ENCODE measurements at places on chromosomes 3 and 15. TPM values are rescaled to one million over a fixed set of nuclear protein-coding genes. Genes with fewer than 3 reads are reported as not detected.
A peak's percentile ranks its signal among the peaks of the same experiment; 100 is the strongest.

The WDR53 gene
- 9.7 TPM for total RNA-seq

The LMOD3 gene
- not detected for total RNA-seq

The FSTL1 gene
- total RNA-seq: 280 TPM

The FEZF2 gene
- 9.1 TPM for total RNA-seq

The GOLGA8T gene
- total RNA-seq: not detected

The TBL1XR1 gene
- 186 TPM for total RNA-seq

GRCh38 chr3:134365766-134366065 lies 8.5 kb downstream of the AMOTL2 start:
- no peak for DNase-seq
- H3K36me3 ChIP-seq: peaks cover 22% of the 10 kb centered on the region
- H3K4me3 ChIP-seq: no peak overlapping the region

DNA sequence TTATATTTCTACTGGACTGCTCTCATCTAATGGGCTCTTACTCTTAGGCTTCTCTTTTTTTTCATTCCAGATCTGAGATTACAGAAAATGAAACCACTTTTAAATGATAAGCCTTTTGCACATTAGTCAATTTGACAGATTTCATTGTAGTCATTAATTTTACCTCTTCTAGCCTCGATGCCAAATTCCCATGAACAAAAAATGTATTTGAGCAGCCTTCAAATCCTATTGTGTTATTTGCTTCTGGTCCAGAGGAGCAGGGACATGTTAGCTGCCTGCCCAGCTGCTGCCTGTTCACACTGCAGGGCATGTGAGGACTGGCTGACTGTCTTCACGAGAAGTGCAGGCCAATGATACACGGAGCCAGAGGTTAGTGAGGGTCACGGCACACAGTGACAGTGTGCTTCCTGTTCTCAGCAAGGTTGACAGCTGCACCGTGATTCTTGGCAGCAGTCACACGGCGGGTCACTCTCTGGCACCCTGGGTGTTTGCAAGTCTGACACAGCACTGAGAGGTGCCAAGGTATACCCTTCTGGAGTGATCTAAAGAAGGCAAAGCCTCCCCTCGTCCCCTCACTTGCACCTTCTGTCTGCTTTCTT lies 40.8 kb downstream of the KAT2B start:
- no peak overlapping the region for H3K27ac ChIP-seq
- no peak for DNase-seq
- no peaks in the 10 kb centered on the region for H3K27me3 ChIP-seq

GRCh38 chr3:112424394-112424793 lies 74.9 kb downstream of the BTLA start:
- DNase-seq: no peak
- H3K36me3 ChIP-seq: no peaks in the 10 kb centered on the region
- no peak overlapping the region for H3K27ac ChIP-seq
- no peak overlapping the region for H3K4me3 ChIP-seq
- no peaks in the 10 kb centered on the region for H3K27me3 ChIP-seq

- H3K27me3 ChIP-seq: no peaks in the 10 kb centered on the region
- H3K27ac ChIP-seq: no peak overlapping the region
- H3K4me3 ChIP-seq: no peak overlapping the region
These were observed 80.2 kb downstream of the LPP start for GRCh38 chr3:188234132-188234531.

DNA sequence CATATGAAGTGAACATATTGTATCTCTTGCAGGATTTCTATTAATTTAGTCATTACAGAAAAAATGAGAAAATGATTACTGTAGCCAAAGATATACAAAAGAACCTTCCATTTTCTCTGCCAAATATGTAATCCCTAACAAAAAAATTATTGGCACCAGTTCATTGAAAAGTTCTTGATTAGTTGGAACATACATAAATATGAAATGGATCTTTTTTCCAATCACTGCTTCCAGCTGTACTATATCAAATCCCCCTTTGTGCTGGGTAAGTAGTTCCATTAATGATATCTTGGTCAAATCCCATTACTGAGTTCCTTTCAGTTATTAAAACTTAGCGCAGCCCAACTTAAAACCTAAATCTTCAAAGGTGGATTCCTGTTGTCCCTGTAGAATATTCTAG lies 263.8 kb downstream of the SLC9A9 start:
- H3K36me3 ChIP-seq: no peaks in the 10 kb centered on the region
- no peak overlapping the region for H3K4me3 ChIP-seq
- no peaks in the 10 kb centered on the region for H3K27me3 ChIP-seq
- no peak overlapping the region for H3K27ac ChIP-seq

GRCh38 chr3:101418851-101419250 lies 94.2 kb downstream of the SENP7 start:
- H3K27ac ChIP-seq: no peak overlapping the region
- DNase-seq: no peak
- no peak overlapping the region for H3K4me3 ChIP-seq
- no peaks in the 10 kb centered on the region for H3K36me3 ChIP-seq
- no peaks in the 10 kb centered on the region for H3K27me3 ChIP-seq

- no peaks in the 10 kb centered on the region for H3K36me3 ChIP-seq
- peak overlapping the region; percentile 56 for H3K4me3 ChIP-seq
- peaks cover 52% of the 10 kb centered on the region for H3K27me3 ChIP-seq
- peaks cover 12% of the 10 kb centered on the region for H3K4me1 ChIP-seq
- no peak overlapping the region for H3K27ac ChIP-seq
These were observed 489 bp downstream of the CSPG5 start for GRCh38 chr3:47578119-47578632.

DNA sequence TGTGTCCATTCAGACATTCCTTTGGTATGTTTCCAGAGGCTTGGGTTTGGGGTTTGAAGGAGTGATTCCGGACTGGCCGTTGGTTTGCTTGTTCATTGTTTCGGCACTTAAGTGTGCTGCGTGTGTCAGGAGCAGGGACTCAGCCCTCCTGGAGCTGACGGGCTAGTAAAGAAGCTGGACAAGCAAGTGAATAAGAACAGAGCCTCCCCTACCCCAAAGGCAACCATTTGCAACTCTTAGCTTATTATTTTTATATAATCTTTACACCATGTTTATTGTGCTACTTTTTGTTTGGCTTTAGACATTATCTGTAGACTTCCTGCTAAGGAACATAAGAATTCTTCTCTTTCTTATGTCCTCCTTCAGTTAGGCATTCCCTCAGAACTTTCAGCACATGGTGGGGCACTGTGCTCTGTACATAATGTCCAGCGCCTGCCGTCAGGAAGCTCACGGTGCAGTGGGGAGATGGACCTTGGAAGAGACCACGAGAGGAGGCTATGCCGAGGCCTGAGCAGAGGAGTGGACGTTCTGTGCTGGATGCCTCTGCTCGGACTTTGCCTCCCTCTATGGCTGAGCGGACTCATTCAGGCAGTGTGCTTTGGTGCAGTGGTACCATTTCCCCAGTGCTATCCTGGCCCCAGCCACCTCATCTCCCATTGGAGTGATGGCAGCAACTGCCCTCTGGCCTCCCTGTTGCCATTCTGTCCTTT lies 65.4 kb downstream of the EEFSEC start:
- no peaks in the 10 kb centered on the region for H3K27me3 ChIP-seq
- no peak overlapping the region for H3K4me3 ChIP-seq
- H3K36me3 ChIP-seq: peaks cover 3% of the 10 kb centered on the region
- DNase-seq: no peak

DNA sequence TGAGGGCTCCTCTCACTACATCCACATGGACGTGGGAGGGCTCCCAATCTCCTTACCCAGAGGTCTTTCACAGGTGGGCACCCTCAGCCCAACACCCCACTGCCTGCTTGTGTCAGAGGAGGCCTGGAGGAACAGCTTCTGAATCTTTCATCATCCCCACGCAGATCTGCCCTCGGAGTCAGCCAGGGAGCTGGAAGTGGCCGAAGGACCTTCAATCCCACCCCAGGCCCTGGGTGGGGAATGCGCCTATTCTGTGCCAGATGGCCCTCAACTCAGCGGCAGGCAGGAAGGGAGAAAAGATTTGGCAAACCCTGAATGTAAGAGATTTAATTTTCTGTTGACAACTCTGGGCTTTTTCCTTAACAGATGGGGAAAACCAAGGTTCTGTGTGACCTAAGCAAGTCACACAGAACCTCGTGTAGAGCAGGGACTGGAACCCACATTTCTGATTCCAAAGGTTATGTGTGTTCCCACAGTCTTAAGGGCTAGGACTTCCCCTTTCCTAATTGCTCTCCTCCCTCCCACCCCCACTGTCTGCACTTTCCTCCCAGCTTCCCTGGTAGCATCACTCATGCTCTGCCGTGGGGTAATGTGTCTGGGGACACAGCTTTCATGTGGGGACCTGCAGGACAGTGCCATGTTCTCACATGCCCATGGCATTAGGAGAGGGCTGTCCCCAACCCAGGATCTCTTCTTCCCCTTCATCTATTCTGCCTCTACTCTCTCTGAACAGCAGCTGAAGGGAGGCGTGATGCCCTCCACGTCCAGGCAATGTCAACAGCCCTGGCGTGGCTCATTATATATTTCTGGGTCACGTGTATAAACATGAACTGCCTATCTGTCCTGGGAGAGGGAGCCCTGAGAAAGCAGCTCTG lies 98.1 kb downstream of the SEMA5B start:
- H3K4me3 ChIP-seq: no peak overlapping the region
- no peaks in the 10 kb centered on the region for H3K4me1 ChIP-seq
- H3K27me3 ChIP-seq: no peaks in the 10 kb centered on the region
- H3K27ac ChIP-seq: no peak overlapping the region
- no peaks in the 10 kb centered on the region for H3K36me3 ChIP-seq

DNA sequence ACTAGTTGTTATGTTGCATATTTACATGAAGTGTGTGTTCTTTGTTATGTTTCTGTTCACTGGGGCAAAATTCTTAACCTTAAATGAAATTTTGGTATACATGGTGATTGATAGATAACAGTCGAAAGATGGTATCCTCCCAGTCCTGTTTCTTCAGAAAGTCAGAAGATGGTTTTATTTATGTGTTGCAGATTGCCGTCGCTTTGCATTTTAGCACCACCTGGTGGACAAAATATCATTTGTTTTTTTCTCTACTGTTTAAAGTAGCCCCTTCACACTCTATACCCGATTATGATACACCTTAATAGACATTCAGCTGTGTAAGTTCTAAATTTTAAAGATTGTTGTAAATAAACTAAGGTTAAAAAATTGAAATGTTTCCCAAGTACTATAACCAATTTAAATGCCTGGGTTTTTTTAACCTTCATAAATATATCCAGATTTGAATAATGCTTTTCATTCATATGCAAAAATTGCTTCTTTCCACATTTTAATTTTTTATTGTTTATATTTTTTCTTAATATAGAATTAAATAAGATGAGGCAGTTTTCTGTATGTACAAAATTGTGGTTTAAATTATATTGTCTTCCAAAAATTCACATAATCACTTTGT lies 152.2 kb downstream of the ALCAM start:
- H3K36me3 ChIP-seq: no peaks in the 10 kb centered on the region
- no peak overlapping the region for H3K4me3 ChIP-seq
- no peaks in the 10 kb centered on the region for H3K4me1 ChIP-seq
- DNase-seq: peak; percentile 67
- H3K27me3 ChIP-seq: no peaks in the 10 kb centered on the region

- H3K27me3 ChIP-seq: no peaks in the 10 kb centered on the region
- H3K36me3 ChIP-seq: no peaks in the 10 kb centered on the region
These were observed 8.3 kb downstream of the CA12 start for GRCh38 chr15:63373330-63373729.

- peaks cover 8% of the 10 kb centered on the region for H3K4me1 ChIP-seq
- no peaks in the 10 kb centered on the region for H3K36me3 ChIP-seq
These were observed 115.1 kb downstream of the SLCO3A1 start for GRCh38 chr15:91968610-91969009.

- no peaks in the 10 kb centered on the region for H3K4me1 ChIP-seq
- H3K36me3 ChIP-seq: no peaks in the 10 kb centered on the region
- H3K27me3 ChIP-seq: peaks cover 33% of the 10 kb centered on the region
- H3K4me3 ChIP-seq: no peak overlapping the region
These were observed 4.9 kb upstream of the CHRNA3 start for GRCh38 chr15:78625606-78626280.

DNA sequence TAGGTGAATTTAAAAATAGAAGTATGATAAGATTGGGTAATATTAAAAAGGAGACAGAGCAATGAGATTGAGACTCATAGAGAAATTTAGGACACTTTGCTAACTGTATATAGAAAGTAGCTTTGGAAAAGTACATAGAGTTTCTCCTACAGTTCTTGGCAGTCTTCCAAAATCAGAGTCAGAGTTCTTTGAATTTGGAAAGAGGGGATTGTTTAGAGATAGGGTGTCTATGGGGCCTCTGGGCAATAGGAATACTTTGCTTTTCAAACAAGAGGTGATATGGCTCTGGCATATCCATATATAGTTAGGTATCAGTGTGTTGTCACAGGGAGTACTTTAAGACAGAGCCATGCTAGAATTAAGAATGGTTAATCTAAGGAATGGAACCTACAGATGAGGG lies 477.1 kb upstream of the KCNMB2 start:
- H3K4me3 ChIP-seq: no peak overlapping the region
- no peak overlapping the region for H3K27ac ChIP-seq
- no peaks in the 10 kb centered on the region for H3K4me1 ChIP-seq
- no peaks in the 10 kb centered on the region for H3K36me3 ChIP-seq

GRCh38 chr15:31027910-31028578 lies 36.6 kb upstream of the MTMR10 start:
- DNase-seq: no peak
- H3K36me3 ChIP-seq: no peaks in the 10 kb centered on the region
- no peak overlapping the region for H3K4me3 ChIP-seq
- peaks cover 6% of the 10 kb centered on the region for H3K4me1 ChIP-seq
- no peaks in the 10 kb centered on the region for H3K27me3 ChIP-seq

- no peaks in the 10 kb centered on the region for H3K27me3 ChIP-seq
- no peak for DNase-seq
- H3K4me1 ChIP-seq: no peaks in the 10 kb centered on the region
- no peak overlapping the region for H3K4me3 ChIP-seq
These were observed 26.7 kb upstream of the MCF2L2 start for GRCh38 chr3:183455089-183455488.

DNA sequence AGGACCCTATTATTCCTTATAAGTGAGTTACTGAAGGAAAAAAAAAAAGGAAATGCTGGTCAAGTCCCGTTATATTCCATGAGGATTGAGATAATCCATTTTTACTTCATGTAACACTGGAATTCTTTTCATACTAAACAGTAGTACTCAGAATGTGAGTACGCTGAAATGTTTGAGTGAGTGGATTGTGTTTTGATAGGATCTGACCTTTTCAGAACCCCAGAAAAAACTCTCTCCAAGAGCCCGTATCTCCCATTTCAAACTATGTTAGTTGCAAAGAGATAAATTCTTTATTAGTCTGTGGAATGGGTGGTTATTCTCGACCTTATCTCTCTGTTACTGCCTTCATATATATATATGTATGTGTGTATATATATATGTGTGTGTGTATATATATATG lies 2.5 kb upstream of the LPP start:
- H3K27ac ChIP-seq: no peak overlapping the region
- no peak for DNase-seq

DNA sequence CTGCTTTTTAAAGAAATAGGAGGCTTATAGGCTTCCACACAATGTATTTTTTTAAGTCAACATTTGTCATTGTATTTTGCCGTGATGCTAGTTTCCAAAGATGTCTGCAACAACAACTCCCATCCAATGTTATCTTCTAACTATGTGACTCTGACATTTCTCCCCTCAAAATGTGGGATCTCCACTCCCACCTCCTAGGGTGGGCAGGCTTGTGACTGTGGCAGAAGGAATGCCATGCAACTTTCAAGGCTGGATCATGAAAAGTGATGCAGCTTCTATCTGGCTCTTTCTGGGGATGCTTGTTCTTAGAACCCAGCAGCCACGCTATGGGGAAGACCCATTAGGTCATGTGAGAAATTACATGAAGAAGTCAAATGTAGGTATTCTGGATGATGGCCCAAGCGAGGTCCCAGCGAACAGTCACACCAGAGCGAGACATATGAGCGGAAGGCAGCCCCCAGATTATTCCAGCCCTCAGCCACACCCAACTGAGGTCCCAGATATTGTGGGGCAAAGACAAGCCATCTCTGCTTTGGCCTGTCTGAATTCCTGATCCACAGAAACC lies 124.3 kb downstream of the BDH1 start:
- peaks cover 17% of the 10 kb centered on the region for H3K4me1 ChIP-seq
- no peaks in the 10 kb centered on the region for H3K36me3 ChIP-seq

Measured in neural progenitor cell (in vitro differentiated cells).